Epithelial cell of alveolus of lung (primary cell): ENCODE measurements at places on chromosomes 6 and 20. TPM values are rescaled to one million over a fixed set of nuclear protein-coding genes. Genes with fewer than 3 reads are reported as not detected.

Gene PXMP4
- total RNA-seq = 3.2 and 5.6 TPM in 2 replicates

Gene CNR1
- 0.64 TPM in 1 of 2 replicates, not detected in the other for total RNA-seq

Gene OR2H1
- total RNA-seq = not detected in 2 replicates

Gene KHDC1L
- total RNA-seq = not detected in 2 replicates

Gene TRIM40
- not detected in 2 replicates for total RNA-seq

Gene PPIL6
- total RNA-seq = 0.88 and 1.6 TPM in 2 replicates

Gene FAM209B
- total RNA-seq = not detected in 2 replicates

Gene DOP1A
- 5.4 and 16.3 TPM in 2 replicates for total RNA-seq

Gene CD93
- 5.6 and 8.6 TPM in 2 replicates for total RNA-seq

Gene EPB41L1
- total RNA-seq = 16.8 and 17.6 TPM in 2 replicates

Gene SAMD3
- total RNA-seq = 0.39 TPM in 1 of 2 replicates, not detected in the other

Gene C6orf58
- not detected in 2 replicates for total RNA-seq

Gene OPN5
- not detected in 2 replicates for total RNA-seq

Gene OR12D3
- not detected in 2 replicates for total RNA-seq

Gene MTFR2
- 3.1 and 8.0 TPM in 2 replicates for total RNA-seq

Gene IMPG1
- total RNA-seq = 0.26 TPM in 1 of 2 replicates, not detected in the other

Gene SNRPB
- 308 and 592 TPM in 2 replicates for total RNA-seq

Gene GTSF1L
- total RNA-seq = not detected in 2 replicates

Gene AVP
- not detected in 2 replicates for total RNA-seq

Gene IL22RA2
- not detected in 2 replicates for total RNA-seq

Gene DLK2
- 1.0 and 1.8 TPM in 2 replicates for total RNA-seq

Gene RIPOR3
- total RNA-seq = 2.3 and 13.7 TPM in 2 replicates
